Hair follicular keratinocyte (primary cell): ENCODE measurements at places on chromosomes 5 and 9. TPM values are rescaled to one million over a fixed set of nuclear protein-coding genes. Genes with fewer than 3 reads are reported as not detected.

ADAMTS13 gene
- total RNA-seq, result 0.61 and 0.70 TPM in 2 replicates

TMEM8B gene
- total RNA-seq, result 1.1 and 3.7 TPM in 2 replicates

BHMT2 gene
- total RNA-seq, result not detected in 2 replicates

PLK2 gene
- 166 and 174 TPM in 2 replicates for total RNA-seq

FCN2 gene
- total RNA-seq, result not detected in 2 replicates

GRM6 gene
- not detected in 2 replicates for total RNA-seq

ROPN1L gene
- total RNA-seq, result 0.08 TPM in 1 of 2 replicates, not detected in the other

PCDHA9 gene
- total RNA-seq, result not detected in 2 replicates

ZCCHC7 gene
- total RNA-seq, result 14.1 and 15.1 TPM in 2 replicates
